Caudate nucleus (tissue), 63 donors: ENCODE measurements at places on chromosomes 13 and 19.

- DNase-seq: no peak
These were observed 9.6 kb upstream of the NOTCH3 start for GRCh38 chr19:15210323-15210781.

DNA sequence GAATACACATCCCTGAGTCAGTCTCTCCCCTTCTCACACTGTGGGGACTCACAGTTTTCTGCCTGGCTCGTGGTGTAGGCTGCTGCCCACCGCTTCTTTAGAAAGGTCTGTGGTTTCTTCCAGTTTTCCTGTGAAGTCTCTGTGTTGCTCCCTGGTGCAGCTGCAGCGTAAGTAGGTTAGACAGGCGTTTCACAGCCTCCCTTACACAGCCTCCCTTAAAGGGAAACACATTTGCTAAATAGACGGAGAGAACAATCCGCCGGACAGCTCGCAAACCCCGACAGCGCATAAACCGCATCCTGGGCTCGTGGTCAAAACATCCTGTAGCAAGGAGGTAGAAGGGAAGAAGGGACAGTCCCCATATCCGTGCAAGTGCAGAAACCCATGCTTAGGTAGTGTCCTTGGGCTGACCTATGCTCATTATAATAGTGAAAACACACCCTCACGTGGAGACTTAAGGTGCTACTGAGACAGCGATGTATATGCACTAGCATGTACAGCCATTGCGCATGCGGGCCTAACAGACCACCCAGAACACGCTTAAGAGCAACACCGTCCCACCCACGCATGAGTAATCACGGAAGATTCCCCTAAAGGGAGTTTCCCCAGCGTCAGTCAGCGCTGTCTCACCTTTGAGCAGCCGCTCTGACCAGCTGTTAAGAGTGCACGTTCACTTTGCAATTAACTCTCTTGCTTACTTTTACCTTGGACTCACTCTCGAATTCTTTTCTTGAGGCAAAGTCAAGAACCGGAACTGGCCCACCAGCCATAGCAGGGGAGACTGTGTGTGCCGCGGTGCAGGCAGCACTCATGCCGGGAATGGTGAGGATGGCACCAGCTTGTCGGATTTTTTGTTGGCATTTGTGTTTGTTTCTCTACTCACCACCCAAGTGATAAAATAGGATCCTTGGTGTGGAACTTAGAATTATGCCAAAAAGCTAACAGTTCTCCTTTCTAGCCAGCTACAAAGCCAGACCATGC, 16.6 kb downstream of the SIGLEC8 start:
- no peak for DNase-seq

DNA sequence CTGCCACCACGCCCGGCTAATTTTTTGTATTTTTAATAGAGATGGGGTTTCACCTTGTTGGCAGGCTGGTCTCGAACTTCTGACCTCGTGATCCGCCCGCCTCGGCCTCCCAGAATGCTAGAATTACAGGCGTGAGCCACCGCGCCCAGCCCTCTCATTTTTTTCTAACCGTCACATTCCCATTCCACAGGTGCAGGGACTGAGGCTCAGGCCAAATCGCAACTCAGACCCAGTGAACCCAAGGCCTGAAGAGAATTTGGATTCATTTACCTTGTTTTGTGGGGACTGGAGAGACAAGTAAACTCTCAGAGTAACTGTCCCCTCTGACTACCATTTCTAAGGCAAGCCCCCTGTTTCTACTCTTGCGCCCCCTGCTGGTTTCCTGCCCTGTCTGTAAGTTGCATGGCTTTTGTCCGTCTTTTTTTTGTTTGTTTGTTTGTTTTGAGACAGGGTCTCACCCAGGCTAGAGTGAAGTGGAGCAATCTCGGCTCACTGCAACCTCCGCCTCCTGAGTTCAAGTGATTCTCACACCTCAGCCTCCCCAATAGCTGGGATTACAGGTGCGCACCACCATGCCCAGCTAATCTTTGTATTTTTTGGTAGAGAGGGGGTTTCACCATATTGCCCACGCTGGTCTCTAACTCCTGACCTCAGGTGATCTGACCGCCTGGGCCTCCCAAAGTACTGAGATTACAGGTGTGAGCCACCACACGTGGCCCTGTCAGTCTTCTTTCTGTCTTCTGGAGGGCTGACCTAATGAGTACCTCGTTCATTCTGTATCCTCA, 2.3 kb upstream of the STRN4 start:
- peak; percentile 12 for DNase-seq

GRCh38 chr13:34371645-34372395, 553.9 kb downstream of the RFC3 start:
- no peak for DNase-seq

DNA sequence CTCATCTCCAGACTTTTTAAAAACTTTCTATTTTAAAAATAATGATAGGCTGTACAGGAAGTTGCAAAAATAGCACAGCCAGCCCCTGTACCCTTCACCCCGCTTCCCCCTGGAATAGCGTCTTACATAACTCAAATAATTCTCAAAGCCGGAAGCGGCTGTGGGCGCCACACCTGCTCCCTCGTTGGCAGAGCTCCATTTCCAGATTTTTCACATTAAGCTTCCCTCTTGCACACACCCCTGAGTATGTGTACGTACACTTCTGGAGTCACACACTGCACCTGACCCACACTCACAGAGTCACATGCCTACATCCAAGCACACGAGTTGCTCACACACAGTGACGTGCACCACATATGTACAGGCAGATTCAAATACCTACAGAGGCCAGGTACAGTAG, 24.9 kb upstream of the DPP9 start:
- no peak for DNase-seq

DNA sequence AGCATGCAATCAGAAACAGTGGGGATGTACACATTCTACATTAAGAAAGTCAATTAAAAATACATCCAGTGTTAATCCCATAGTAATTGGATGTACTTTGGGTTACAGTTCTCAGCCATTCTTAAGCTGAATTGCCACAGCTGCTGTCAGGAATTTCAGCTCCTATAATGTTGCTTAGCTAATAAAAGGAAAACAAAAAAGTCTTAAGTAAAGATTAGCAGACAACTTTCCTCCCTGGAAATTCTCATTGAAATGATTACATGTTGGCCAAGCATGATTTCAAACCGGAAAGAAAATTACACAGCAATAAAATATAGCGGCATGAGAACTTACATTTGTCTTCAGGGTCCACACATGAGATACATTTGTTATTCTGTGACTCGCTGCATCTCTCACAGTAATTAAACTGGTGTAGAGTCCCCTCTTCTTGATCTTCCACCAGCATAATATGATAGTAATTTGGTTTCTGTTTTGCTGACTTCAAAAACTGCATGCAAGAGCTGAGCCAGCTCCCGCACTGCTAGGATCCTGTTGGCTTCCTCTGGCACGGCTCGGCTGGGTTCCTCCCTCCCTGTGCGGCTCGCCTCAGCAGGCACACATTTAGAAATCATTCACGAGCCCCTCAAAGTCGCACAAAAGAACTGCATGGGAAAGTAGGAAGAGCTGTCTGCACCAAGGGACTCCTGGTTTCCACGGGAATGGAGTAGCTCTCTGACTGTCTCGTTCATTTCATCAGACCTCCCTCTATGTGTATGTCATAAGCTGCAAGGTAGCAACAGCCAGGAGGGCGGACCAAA, at the start of gene HTR2A:
HTR2A (minus strand) TSS at position 713 of the 797 bp plus-strand sequence. CDS start 1,147 bp downstream, outside the sequence.
- DNase-seq: no peak

DNA sequence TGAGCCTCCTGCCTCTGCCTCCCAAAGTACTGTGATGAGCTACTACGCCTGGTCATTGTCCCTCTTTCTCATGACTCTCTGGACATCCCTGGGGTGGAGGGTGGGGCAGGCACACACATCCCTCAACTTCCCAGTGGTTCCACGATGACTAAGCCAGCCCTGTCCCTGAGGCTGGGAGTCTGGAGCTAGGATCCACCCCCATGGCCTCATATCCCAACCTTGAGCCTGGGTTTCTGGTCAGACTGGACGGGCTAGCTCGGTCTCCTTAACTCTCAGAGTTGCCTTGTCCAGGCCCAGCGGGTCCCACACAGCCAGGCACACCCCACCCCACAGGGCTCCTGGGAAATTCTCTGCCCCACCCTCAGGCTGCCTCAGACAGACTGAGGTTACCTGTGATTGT, 19.6 kb downstream of the IER2 start:
- no peak for DNase-seq

DNA sequence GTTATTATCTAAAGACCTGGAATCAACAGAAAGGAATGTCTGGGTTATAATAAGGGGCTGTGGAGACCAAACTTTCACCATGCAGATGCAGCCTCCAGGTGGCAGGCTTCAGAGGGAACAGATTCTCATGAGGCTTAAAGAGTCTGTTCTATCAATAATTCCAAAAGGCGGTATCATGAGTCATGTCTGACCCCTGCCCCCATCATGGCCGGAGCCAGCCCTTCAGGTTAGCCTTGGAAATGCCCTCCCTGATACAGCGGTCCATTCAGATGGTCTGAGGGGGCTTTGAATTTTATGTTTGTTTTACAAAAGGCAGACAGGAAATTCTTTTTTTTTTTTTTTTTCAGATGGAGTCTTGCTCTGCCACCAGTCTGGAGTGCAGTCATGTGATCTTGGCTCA, 21.7 kb upstream of the LAMP1 start:
- no peak for DNase-seq

GRCh38 chr19:38290631-38291147, 13.4 kb upstream of the C19orf33 start:
- no peak for DNase-seq

DNA sequence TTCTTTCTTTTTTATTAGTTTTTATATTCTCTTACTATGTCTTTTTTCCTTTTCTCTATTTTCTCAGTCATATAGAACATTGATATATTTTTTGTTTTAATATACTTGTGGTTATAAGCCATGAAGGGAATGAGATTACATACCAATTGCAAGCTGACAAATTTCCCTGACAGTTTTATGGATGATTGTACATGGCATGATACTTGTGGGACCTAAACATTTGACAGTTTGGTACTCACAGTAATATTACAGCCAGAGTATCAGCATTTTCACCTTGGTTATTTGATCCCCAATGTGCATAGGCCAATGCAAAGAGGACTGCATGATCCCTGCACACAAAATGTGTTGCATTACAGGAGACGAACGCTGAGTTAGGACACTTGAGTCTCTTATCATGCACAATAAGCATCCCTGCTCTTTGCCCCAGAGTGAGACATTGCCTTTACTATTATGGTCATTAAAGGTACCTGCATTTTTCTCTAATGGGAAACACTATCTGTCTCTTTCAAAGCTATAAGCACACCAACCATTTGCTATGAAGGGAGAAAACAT, 713.4 kb upstream of the PCDH20 start:
- no peak for DNase-seq

DNA sequence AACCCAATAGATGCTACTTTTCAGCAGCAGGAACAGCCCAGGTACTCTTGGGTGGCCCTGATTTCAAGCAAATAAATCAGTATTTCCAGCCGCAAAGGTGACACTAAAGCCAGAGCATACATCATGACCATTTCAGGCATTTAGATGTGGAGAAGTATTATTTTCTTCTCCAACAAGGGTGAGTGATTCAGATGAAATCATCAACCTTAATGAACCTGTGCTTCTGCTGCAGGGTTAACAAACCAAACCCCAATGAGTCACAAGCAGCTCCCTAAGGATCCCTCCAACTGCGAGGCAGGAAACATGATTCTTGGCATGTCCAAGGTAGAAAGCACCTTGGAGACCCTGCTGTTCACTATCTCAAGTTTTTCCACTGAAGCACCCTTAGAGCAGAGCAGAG, 32.7 kb downstream of the MBNL2 start:
- no peak for DNase-seq

DNA sequence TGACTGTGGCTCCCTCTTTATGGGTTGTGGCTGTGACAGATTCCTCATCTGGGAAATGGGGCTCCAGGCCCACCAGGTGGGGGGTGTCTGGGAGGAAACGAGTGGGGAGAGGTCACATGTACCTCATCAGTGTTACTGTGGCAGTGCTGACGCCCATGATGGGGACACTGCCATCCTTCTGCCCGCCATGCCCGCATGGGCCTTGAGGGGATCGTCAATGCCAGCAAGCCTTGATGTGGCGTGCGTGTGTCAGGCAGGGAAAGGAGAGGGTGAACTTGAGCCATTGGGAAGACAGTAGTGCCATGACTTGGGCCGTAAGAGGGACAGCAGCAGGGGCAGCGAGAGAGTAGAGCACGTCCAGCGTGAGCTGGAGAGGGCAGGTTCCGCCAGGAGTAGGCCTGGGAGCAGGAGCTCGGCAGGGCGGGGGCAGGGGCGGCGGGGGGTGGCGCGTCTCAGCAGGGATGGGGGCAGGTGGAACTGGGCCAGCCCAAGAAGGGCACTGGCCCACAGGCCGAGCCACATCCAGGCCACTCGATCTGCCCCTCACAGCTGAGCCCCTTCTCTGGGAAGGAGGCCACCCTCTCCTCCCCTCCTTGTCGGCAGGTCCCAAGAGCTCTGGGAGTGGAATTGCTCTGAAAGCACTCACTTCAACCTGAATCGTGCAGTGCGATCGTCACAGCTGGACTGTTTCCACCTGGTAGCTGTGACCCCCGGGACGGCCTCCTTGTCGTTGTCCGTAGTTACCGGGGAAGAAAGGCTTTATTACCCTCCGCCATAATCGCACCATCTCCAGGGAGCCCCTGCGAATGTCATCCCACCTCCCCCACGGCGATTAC, 9.9 kb downstream of the KLHL26 start:
- no peak for DNase-seq

DNA sequence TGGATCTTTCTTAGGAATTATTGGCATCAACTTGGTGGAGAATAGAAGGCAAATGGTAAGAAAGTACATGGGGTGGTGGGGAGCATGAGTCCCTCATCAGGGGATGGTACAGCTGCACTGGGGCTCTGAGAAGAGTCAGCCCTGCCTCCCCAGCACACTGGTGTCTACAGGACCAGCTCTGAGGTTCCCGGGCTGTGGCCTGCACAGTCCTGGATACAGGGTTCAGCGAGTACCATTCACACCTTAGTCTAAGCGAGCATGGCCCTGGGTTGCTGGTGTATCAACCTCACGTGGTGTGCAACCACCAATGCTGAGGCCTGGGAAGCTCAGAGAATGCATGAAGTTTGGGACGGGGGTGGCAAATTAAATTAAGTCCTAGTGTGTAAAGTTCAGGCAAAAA, 10.1 kb downstream of the TMEM255B start:
- no peak for DNase-seq

DNA sequence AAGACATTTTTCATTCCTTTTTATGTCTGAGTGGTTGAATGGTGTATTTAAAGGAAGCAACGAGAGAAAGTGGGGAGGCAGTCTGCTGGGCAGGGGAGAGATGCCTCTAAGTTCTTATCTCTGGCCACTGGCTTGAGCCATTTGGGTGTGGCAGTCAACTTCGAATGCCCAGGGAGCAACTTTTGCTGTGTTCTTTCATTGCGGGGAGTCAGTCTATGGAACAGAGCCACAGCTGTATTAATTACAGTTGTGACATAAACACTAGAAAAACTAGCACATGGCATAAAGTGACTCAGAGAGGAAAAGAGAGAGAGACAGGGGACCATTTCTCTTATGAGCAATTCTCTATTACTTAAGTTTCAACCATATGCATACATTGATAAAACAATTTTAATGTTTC, 40.4 kb upstream of the PDCD5 start:
- DNase-seq: no peak
